GM23248 (cell line): ENCODE measurements at places on chromosomes 7 and 10.

GRCh38 chr10:91672021-91672608 is 39.2 kb upstream of the PPP1R3C start:
- peak overlapping the region; percentile 9; the same call in 1 of the 2 replicates for H3K27ac ChIP-seq
- peak overlapping the region; percentile 19 for H3K4me3 ChIP-seq
- peak; percentile 75 for DNase-seq
- no peaks in the 10 kb centered on the region for H3K36me3 ChIP-seq
- H3K4me1 ChIP-seq, result peaks cover 10% of the 10 kb centered on the region

- H3K27me3 ChIP-seq, result no peaks in the 10 kb centered on the region
- H3K27ac ChIP-seq, result peak overlapping the region; percentile 89
- peaks cover 26% of the 10 kb centered on the region for H3K4me1 ChIP-seq
- no peak overlapping the region for H3K4me3 ChIP-seq
- no peaks in the 10 kb centered on the region for H3K36me3 ChIP-seq
Observed at GRCh38 chr10:24872790-24873182, 79.6 kb downstream of the PRTFDC1 start.

GRCh38 chr7:108028111-108028510 is 25.1 kb upstream of the LAMB1 start:
- H3K27ac ChIP-seq, result no peak overlapping the region
- H3K4me3 ChIP-seq, result no peak overlapping the region
- no peaks in the 10 kb centered on the region for H3K27me3 ChIP-seq
- DNase-seq, result no peak
- H3K36me3 ChIP-seq, result no peaks in the 10 kb centered on the region

DNA sequence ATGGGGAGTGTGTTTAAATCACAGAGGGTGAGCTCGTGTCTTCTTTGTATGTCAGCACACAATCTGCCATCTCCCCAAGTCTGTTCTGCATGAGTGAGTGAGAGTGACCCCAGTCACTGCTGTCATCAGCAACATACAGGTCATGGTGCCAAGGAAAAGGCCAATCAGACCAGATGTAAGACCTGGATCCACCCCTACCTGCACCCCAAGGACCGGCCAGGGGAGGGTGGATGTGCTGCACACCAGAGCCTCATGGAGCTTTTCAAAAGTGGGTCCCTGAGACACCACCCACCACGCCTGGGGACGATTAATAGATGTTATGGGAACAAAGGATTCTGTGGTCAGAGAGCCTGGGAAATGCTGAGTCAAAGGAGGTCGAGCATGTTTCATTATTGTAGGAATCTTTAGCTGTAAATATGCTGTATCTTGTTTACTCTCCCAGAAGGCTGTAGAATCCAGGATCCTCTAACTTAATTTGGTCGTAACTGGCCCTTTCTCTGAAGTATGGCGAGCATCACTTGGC is 420.5 kb downstream of the RPS24 start:
- no peaks in the 10 kb centered on the region for H3K36me3 ChIP-seq
- no peaks in the 10 kb centered on the region; the same call in 1 of the 2 replicates for H3K27me3 ChIP-seq
- no peak overlapping the region for H3K27ac ChIP-seq
- H3K4me3 ChIP-seq, result no peak overlapping the region
- DNase-seq, result peak; percentile 22

- no peaks in the 10 kb centered on the region for H3K27me3 ChIP-seq
- no peak overlapping the region for H3K4me3 ChIP-seq
- H3K4me1 ChIP-seq, result no peaks in the 10 kb centered on the region
- peak; percentile 84 for DNase-seq
- no peak overlapping the region for H3K27ac ChIP-seq
Observed at GRCh38 chr7:6558837-6559236, 7.6 kb upstream of the GRID2IP start.
